Mesendoderm (in vitro differentiated cells): ENCODE measurements at places on chromosomes 12 and 14.

- DNase-seq = no peak
Measured at GRCh38 chr12:92369056-92369455, 223.4 kb upstream of the BTG1 start.

GRCh38 chr12:12138203-12139154, 67.7 kb downstream of the BCL2L14 start:
- no peak for DNase-seq

DNA sequence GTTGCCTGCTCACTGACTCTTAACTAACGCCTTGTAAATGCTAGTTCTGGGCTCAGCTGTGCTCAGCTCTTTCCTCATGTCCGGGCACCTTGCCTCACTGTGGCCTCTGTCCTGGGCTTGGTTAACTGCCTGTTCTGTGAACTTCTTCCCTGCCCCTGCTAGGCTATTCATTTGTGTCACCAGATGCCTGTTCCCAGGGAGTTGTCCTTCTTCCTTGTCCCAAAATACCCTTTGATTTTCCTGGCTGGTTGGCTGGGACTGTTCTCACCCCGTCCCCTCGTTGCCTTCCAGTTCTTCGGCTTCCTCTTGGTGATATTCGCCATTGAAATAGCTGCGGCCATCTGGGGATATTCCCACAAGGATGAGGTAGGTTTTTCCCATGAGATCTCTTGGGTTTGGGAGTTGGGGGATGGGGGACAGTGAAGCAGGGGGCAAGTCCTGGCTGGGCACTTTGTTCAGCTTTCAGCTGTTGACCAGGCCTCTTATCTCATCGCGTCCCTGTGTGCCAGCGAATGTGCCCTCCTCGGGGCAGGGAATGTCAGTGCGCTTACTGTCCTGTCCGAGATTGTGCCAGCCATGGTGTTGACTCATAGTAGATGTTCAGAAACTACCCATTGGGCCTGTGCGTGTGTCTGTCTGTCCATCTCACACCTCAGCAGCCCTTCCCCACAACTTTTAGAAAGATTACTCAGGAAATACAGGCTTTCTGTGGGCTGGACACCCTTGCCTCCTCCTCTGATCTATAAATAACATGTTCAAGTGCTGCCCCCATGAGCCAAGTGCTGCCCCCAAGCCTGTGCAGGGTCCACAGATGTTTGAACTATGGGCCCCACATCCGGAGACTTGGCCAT, 33.1 kb downstream of the CD9 start:
- no peak for DNase-seq

GRCh38 chr14:65769151-65769550, 356.6 kb downstream of the FUT8 start:
- DNase-seq = no peak

- no peak for DNase-seq
Measured at GRCh38 chr14:100361626-100362025, 38.5 kb downstream of the SLC25A47 start.

DNA sequence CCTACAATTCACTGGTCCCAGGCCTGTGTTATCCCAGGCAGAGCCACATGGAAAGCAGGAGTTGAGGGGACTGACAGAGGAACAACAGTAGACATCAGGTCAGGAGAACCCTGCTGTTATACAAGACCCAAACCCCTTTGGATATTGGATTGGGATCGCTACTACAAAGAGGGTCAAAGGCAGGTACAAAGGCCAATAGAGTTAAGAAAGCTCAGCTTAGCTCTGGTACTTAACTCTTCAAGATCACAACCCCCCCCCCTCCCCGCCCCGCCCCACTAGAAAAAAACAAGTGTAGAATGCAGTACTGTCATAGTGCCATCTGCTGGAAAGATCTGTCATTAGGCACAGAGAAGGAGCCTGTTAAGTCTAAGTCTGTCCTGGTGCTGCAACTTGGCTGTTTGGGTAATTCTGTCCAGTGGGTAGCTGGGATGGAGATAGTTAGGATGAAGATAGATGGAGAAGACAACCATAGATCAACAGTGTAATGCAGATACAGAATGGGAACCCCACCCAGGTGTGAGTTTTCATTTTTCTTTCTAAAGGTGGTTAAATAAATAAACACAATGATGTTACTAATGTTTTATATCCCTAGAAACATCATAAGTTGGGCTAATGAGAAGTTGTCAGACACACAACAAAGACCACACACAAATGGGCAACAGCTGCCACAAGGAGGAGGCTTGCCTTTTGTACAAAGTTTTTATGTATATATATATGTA, 17.2 kb downstream of the REM2 start:
- DNase-seq = peak; percentile 87

- DNase-seq = no peak
Measured at GRCh38 chr14:70785556-70785955, 23.8 kb downstream of the MAP3K9 start.

DNA sequence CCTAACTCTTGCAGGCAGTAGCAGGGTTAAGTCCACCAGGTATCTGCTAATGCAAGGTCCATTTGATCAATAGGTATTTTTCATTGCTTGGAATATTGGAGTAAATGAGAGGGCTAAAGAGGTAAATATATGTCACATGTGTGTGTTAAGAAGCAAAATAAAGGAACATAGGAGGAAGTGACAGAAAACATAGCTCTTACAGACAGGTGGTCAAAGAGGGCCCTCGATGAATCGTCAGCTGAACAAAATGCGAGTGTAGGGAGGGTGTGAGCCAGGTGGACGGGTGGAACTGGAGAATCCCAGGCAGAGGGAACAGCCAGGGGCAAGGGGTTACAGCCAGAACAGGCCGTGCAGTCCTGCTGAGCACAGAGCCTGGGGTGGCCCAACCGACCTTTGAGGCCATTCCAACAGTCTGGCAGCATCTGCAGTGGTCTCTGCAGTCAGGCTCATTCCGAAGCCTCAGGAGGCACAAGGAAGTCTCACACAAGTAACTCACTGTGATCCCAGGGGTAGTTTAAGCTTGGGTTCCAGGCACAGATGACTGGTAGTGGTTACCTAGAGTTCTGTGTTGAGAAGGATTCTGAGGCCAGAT, 43.2 kb downstream of the CCDC88C start:
- no peak for DNase-seq

GRCh38 chr14:66224492-66225178, 261.5 kb upstream of the CCDC196 start:
- DNase-seq = no peak

GRCh38 chr12:14315501-14315900, 50.0 kb upstream of the ATF7IP start:
- no peak for DNase-seq

DNA sequence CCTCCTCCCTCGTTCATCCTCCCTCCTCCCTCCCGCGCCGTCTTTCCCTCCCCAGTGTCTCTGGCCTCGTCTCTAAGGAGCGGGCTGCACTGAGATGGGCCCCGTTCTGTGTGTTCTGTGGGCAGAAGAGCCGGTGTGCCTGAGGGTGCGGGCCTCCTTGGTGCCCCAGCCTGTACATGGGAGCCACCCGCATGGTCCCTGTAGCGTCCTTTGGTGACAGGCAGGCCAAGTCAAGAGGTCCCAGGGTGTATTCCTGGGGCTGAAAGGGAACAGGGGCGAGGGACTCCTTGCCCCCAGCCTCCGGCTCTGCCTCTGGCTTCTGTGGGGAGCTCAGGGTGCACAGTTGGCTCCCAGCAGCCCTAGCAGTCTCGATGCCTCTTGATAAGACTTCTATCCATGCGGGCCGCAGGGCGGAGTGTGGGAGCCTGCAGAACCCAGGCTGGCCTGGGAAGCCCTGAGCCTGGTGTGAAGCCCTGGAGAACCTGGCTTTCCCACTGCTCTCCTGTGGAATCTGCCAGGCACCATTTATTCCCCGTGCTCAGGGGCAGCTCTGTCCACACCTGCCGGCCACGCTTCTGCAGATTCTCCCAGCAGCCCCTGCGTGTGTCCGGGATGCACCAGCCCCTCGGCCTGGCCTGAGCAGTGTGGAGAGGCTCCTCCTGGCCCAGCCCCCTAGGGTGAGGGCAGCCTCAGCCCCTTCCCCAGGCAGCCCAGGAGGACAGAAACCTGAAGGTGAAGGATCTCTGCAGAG, 181.3 kb downstream of the KIF26A start:
- no peak for DNase-seq

- DNase-seq = no peak
Measured at GRCh38 chr12:95577820-95578219, 26.5 kb upstream of the USP44 start.

DNA sequence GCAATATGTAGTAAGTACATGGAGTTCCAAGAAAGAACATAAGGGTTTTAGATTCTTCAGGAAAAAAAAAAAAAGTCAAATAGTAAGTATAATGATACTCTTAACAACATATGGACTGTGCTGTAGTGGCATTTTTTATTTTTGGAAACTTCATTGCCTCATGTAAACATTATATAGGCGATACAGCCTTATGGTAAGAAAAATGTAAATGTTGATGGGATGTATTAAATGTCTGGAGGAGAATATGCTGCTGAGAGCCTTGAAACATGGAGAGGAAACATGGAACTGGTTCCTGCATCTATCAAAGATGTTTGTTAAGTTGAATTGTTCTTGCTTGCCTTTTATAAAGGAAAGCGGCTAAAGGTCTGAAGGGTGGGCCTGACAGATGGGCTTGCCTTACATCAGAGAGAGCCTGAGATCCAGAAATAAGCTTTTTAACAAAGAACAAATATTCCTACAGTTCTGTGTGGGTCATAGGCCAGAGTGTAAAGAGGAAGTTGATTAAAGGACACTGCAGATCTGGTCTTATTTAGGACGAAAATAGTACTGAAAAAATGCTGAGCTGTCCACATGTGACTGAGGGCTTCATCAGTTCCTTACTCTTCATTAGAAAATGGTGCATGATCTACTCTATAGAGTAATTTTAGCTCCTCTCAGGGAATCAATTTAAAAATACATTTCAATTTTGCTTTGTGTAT, 448.1 kb upstream of the DCN start:
- DNase-seq = no peak

GRCh38 chr14:30966415-30967363, 58.8 kb upstream of the AP4S1 start:
- peak; percentile 23 for DNase-seq

- no peak for DNase-seq
Measured at GRCh38 chr14:51478175-51478621, 173.5 kb upstream of the FRMD6 start.

GRCh38 chr14:78688503-78688902, 518.3 kb downstream of the NRXN3 start:
- no peak for DNase-seq

- peak; percentile 92 for DNase-seq
Measured at GRCh38 chr12:53746592-53747092, 5.1 kb downstream of the CISTR start.

DNA sequence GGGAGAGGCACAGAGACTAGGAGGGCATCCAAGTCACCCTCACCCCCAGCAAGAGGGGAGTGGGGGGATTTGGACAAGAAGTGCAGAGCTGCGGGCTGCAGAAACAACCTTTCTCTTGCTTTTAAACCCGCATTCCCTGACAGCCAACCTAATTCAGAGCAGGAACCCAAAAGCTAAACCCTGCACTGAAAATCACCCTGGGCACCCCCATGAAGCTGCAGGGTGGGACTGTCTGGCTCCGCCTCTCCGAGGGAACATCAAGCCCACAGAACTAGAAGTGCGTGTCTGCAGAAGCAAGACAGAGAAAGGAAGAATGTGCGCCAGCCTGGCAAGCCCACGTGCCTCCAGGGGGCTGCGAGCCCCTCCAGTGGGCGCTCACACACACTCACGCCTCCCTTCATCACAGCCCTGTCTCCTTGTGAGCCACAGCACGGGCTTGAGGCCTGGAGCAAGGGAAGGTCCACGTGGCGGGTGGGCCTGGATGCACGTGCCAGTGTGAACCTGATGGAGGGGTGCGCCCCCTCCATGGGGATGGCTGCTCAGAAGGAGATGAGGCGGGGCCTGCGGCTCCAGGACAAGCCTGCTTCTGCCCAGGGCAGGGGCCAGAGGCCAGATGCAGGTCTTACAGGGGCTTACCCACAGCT, 27.8 kb upstream of the PNMA1 start:
- no peak for DNase-seq

DNA sequence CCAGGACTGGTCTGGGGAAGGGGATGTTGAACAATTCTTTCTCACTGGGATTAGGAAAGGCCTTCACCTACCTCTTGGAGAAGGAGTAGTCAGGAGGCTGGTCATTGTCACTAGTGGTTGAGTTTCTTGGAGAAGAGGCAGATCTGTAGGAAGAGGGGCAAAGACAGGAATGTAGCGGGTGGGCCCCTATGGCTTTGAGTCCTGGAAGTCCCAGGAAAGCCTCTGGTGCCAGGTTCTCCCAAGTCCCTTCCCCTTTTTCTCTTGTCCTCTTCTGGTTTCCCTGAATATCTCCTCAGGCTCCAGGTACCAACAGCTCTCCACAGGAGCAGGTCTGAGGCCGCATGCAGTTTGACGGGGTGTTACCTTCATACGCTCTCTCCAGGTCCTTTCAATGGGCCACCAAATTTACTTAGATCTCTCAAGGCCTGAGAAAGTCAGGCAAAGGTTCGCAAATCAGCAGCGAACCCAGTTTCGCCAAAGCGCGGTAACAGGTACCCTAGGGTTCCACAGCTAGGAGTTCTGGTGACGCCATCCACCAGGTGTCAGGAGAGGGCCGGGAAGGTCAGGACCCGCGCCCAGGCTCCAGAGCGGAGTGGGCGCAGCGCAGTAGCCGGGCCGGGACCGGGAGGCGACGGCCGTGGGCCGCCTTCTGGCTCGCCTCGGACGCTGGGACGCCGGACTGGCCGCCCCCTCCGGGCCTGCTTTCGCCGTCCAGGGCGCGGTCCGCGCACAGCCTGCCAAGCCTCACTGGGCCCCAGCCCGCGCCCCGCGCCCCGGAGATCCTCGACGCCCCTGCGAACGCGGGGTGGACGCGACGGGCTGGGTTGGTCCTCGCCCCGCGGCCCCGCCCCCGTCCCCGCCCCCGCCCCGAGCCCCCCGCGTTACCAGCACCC, 795 bp downstream of the SMAGP start:
- DNase-seq = peak; percentile 91

- DNase-seq = no peak
Measured at GRCh38 chr14:102505775-102506625, 3.6 kb downstream of the ANKRD9 start.

- DNase-seq = no peak
Measured at GRCh38 chr12:131598717-131599116, 112.2 kb upstream of the SFSWAP start.

DNA sequence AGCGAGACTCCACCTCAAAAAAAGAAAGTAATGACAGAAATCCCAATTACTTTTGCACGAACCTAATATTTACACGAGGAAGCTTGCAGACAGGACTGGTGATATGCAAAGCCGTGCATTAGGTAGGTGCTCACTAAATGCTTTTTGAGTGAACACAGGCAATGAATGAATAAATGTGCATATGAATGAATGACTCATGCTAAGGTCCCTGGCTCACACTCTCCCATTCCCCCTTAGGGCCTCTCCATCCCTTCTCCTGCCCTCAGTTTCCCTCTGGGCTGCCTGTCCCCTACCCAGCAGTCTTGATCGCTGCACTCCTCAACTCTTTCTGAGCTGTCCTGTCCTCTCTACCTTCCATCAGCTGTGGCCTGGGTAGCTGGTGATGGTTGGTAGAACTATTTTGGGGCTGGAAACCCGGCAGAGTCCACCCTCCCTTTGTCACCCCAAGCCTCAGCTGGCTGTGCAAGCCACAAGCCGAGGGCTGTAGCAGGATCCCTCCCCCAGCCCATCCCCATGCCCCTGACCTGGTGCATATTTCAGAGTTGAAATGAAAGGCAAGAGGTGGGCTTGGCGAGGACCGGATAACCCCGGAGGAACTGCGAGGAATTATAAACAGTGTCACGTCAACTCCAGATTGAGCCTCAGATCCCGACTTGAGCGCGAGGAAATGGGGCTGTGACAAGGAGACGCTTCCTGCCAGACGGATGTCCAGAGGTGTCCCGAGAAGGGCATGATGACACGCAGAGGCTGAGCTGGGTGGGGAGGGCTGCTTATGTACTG, 191.7 kb upstream of the GSC start:
- no peak for DNase-seq

- DNase-seq = no peak
Measured at GRCh38 chr14:44279357-44279756, 227.7 kb downstream of the FSCB start.
